H9 (cell line): ENCODE measurements at places on chromosomes 2 and 18.
A peak's percentile ranks its signal among the peaks of the same experiment; 100 is the strongest.

GRCh38 chr18:61984349-61984748 is 91.5 kb upstream of the RNF152 start:
- H3K36me3 ChIP-seq = no peaks in the 10 kb centered on the region
- no peaks in the 10 kb centered on the region for H3K27me3 ChIP-seq
- no peak overlapping the region for H3K4me3 ChIP-seq
- DNase-seq = no peak

DNA sequence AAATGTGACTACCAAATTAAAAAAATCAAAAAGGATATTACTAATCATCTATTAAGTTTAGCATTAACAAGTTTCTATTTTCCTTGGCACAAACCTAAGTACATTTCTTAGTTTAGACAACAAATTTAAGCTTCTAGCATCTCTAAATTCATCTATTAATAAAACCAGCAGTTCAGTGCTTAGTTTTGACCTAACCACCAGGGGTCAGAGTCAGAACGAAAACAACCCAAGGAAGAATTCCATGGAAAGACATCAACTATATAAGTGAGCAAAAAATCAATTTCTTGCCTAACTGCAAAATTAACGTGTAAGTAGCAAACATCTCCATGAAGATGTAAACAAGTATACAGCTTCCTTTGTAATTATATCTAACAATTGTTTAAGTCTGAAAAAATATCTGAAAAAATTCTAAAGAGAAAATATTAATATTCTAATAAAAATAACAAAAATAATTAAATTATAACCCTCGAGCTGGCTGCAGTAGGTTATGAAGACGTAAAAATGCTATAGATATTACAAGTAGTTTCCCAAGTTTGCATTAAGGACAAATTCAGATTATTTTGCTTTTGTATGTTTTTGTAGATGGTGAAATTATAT is 83.7 kb downstream of the CERKL start:
- DNase-seq = no peak
- no peaks in the 10 kb centered on the region for H3K36me3 ChIP-seq
- no peak overlapping the region for H3K4me3 ChIP-seq
- H3K27me3 ChIP-seq = no peaks in the 10 kb centered on the region
- no peak overlapping the region for H3K27ac ChIP-seq
- no peaks in the 10 kb centered on the region for H3K4me1 ChIP-seq

DNA sequence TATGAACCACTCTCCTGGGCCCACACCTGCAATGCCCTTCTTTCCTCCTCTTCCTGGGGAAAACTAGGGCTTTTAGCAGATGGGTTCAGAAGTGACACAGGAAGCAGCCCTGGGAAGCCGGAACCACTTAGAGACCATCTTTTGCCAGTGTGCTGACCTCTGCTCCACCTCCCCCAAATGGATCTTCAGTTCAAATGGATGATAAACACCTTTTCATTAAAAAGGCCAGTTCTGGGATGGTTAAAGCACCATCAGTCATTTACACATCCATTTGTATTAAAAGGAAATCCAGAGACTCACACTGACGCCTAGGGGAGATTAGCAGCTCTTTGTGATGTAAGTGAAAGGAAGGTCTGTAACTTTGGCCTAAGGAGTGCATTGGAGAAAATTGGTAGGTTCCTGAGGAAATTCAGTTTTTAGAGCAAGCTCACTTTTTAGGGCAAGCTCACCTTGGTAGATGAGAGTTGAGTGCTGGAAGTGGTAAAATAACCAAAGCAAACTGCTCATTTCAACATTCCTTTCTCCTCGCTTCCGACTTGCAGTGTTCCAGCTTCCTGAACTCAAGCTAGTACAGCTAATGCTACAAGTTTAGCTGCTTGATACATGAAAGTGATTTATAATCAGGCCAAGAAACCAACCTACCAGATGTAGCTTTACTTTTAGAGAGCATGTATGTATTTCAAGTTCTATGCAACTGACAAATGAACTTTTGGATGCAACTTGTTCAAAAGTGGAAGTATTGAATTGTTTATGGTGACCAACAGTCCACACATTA is 47.7 kb downstream of the ACTR2 start:
- H3K4me3 ChIP-seq = no peak overlapping the region
- peaks cover 16% of the 10 kb centered on the region for H3K36me3 ChIP-seq
- no peak overlapping the region for H3K27ac ChIP-seq
- peaks cover 56% of the 10 kb centered on the region for H3K27me3 ChIP-seq
- peak; percentile 47 for DNase-seq
- no peaks in the 10 kb centered on the region for H3K4me1 ChIP-seq

- H3K4me1 ChIP-seq = no peaks in the 10 kb centered on the region
- H3K4me3 ChIP-seq = no peak overlapping the region
- no peak overlapping the region for H3K27ac ChIP-seq
- H3K27me3 ChIP-seq = no peaks in the 10 kb centered on the region
Observed at GRCh38 chr2:216391401-216391800, 19.1 kb upstream of the MARCHF4 start.

DNA sequence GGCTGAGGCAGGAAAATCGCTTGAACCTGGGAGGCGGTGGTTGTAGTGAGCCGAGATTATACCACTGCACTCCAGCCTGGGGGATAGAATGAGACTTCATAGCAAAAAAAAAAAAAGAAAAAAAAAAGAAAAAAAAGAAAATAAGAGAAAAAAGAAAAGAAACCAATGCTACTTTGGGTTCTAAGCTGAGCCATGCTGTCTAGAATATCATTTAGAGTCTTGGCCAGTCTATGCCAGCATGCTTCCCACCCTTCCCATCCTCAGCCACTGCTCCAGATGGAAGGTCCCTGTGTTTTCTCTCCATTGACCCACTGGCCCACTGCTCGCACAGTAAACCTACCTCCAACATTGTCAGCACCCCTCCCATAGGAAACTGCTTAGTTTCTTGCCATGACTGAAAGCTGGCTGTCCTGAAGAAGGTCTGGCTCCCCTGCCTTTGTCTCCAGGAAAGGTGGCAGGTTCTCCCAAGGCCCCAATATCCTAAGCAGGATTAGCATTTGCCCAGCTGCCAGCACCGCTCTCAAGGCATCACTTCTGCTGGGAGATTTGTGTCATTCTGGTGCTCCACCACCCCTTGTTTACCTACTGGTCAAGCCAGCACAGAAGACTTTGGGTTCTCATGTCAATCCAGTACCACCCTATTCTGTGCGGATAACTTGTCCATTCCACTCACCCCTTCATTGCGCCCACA is 47.3 kb upstream of the PAPOLG start:
- H3K36me3 ChIP-seq = no peaks in the 10 kb centered on the region
- no peak overlapping the region for H3K4me3 ChIP-seq
- no peak overlapping the region for H3K27ac ChIP-seq
- H3K4me1 ChIP-seq = no peaks in the 10 kb centered on the region
- DNase-seq = no peak
- no peaks in the 10 kb centered on the region for H3K27me3 ChIP-seq
